CD4-positive, alpha-beta T cell (primary cell): ENCODE measurements at places on chromosomes 3 and 15.

- DNase-seq = no peak
Measured at GRCh38 chr15:68620721-68621527, 42.1 kb downstream of the CORO2B start.

DNA sequence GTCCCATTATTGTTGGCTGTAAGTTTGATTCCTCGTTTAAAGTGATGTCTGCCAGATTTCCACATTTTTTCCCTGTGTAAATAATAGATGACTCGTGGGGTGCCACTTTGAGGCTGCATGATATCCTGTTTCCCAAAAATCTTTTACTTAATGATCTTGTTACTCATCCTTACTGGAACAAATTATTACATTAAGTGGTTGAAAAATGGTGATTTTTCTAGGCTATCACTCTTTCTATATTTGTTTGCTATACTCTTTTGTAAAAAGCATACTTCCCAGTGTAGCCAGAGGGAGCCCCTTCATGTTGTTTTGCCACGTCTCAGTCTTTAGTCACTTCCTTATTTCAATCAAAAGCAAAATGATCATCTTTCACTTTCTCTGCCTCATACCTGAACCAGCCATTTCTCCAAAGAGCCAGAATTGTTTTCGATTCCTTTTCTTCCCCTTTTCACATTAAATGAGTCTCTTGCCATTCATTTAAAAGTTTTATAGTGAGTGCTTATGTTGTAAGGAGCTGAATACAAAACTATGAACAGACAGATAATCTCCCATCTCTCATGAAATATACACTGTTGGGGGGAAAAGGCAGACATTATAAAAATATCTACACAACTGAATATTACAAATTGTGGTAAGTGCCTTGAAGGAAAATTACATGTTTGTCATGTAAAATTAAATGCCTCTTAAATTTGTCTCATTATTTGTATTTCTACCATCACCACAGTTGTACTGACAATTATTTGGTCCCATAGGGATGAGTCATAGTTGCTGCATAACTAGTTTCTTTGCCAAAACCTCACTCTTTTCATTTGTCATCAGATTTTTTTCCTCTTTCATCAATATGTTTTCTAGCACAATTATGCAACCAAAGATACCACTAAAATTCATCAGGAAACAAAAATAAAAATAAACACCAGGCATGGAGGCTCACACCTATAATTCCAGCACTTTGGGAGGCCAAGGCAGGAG is 41.5 kb downstream of the ADGRG7 start:
- DNase-seq = peak; percentile 48

DNA sequence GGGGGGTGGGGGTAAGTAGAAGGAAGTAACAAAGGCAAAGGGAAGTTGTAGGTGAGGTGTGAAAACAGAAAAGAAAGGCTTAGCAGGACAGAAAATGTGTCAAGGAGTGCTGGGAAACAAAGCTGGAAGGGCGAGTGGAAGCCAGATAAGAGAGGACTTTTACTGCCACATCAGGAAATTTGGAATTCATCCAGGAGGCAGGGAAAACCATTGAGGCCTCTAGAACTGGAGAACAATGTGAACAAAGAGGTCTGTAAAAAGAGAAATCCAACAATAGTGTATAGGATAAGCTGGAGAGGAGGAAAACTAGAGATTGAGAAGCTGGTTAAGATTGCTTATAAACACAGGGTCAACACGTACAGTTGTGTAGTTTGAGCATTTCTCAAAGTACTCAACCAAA is 116.6 kb downstream of the NTRK3 start:
- DNase-seq = no peak

GRCh38 chr15:85941186-85941855 is 138.3 kb upstream of the AGBL1 start:
- DNase-seq = no peak

- no peak for DNase-seq
Measured at GRCh38 chr3:12476238-12476897, 7.9 kb upstream of the TSEN2 start.

GRCh38 chr15:76059320-76060117 is at the start of gene TMEM266:
TMEM266 (plus strand) TSS chr15:76059985; CDS start chr15:76134264, 74,279 bp downstream.
- DNase-seq = no peak

DNA sequence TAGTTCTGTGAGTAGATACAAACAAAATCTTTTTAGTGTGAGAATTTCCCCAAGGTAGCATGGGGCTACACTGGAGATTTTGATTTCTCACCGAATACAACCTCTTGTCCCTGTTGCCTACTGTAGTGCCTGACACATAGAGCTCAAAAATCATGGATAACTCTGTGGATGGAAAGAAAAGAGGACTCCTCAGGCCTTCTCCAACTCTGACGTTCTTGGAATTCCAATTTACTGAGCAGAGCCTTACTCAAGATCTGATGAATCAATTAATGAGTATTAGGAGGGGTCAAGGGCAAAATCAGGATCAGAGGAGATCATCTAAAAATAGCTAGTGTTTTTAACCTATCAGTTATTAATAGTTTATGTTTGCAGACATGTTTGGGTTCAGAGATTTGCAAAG is 46.7 kb upstream of the PYDC2 start:
- no peak for DNase-seq
